ENCODE measurements at places on chromosomes 3 and 15.

- H3K4me3 ChIP-seq, result no peak overlapping the region
- DNase-seq, result no peak
- H3K27me3 ChIP-seq, result no peaks in the 10 kb centered on the region
- H3K4me1 ChIP-seq, result peaks cover 42% of the 10 kb centered on the region
- H3K36me3 ChIP-seq, result no peaks in the 10 kb centered on the region
Measured at GRCh38 chr15:71329497-71330260, 214.4 kb downstream of the THSD4 start.

GRCh38 chr15:68646696-68647095, 67.9 kb downstream of the CORO2B start:
- H3K4me1 ChIP-seq, result peaks cover 5% of the 10 kb centered on the region
- H3K27ac ChIP-seq, result no peak overlapping the region
- no peaks in the 10 kb centered on the region for H3K36me3 ChIP-seq
- peak; percentile 20 for DNase-seq

DNA sequence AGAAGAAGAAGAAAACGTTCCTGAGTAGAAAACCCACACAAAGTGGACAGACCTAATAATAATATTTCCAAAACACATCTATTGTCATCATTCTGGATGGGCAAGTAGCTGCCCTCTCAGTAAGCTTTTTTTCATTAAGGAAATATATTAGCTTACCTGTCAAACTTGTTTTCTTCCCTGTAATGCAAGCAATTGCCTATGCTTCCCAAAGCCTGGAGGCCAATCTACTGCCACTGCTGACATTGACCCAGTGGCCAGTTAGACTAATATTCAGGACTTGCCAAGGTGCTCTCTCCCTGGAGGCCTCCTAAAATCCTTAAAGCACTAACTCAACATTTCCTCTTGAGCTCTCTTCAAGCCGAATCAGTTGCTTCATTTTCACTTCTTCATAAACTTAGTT, 86.7 kb downstream of the TAMM41 start:
- DNase-seq, result no peak
- peaks cover 13% of the 10 kb centered on the region for H3K4me1 ChIP-seq
- H3K4me3 ChIP-seq, result no peak overlapping the region
- no peaks in the 10 kb centered on the region for H3K36me3 ChIP-seq
- no peaks in the 10 kb centered on the region for H3K27me3 ChIP-seq

- no peak overlapping the region for H3K4me3 ChIP-seq
- H3K27ac ChIP-seq, result no peak overlapping the region
- DNase-seq, result no peak
- H3K27me3 ChIP-seq, result no peaks in the 10 kb centered on the region
- H3K4me1 ChIP-seq, result peaks cover 13% of the 10 kb centered on the region
Measured at GRCh38 chr15:40059821-40060220, 20.8 kb upstream of the SRP14 start.

DNA sequence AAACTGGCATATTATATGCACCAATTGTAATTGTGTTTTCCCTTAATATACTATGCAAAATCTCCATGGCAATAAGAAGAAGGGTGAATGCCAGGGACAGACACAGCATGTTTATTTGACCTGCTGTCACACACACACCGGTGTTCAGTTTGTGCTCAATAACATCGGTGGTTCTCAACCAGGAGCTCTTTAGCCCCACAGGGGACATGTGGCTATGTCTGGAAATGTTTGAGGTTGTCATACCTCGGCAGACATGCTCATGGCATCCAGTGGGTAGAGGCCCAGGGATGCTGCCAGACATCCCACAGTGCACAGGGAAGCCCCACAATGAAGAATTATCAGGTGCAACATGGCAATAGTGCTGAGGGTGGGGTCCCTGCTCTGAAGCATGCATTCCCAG, 38.2 kb downstream of the GLB1 start:
- no peak for DNase-seq
- H3K4me3 ChIP-seq, result no peak overlapping the region
- H3K27ac ChIP-seq, result no peak overlapping the region
- H3K36me3 ChIP-seq, result peaks cover 44% of the 10 kb centered on the region
- H3K4me1 ChIP-seq, result peaks cover 6% of the 10 kb centered on the region

DNA sequence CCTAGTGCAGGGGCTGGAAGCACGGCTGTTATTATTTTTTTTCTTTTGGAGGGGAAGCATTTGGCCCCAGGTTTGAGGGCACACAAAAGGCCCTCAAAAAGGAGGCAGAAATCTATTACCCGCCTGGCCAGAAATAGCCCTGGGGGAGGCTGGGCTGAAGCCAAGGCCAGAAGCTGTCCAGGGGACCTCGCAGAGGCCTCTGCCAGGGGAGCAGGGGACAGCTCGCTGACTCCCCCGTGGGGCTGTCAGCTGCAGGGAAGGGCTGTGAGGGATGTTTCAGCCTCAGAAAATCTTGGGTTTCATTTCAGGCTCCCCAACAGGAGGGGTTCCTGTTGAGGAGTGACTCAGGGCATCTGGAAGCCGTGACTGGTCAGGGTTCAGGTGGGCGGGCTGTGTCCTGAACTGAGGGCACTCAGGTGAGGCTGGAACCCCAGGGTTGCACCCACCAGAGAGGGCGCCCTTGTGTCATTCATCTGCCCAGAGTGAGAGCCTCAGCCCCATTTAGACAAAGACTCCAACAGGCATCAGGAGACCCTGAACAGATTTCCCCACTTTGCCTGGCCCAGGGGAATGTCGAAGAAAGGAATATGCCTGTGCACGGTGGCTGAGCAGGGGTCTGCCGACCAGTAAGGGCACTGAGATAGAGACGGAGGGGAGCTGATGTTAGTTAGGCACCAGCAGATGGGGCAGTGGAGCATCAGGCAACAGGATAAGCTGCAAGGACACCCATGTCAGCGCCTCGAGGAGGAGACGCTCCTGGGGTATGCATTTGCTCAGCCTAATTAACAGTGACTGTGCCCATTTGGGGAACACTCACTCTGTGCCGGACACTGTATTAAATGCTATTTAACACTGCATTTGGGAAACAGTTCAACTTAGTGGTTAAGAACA, 43.5 kb upstream of the SLC6A11 start:
- H3K4me1 ChIP-seq, result no peaks in the 10 kb centered on the region
- no peak for DNase-seq
- H3K36me3 ChIP-seq, result no peaks in the 10 kb centered on the region
- no peak overlapping the region for H3K27ac ChIP-seq
- H3K27me3 ChIP-seq, result peaks cover 69% of the 10 kb centered on the region

GRCh38 chr3:134161898-134162615, 88.6 kb downstream of the RYK start:
- DNase-seq, result no peak
- H3K36me3 ChIP-seq, result peaks cover 41% of the 10 kb centered on the region
- H3K27ac ChIP-seq, result no peak overlapping the region

DNA sequence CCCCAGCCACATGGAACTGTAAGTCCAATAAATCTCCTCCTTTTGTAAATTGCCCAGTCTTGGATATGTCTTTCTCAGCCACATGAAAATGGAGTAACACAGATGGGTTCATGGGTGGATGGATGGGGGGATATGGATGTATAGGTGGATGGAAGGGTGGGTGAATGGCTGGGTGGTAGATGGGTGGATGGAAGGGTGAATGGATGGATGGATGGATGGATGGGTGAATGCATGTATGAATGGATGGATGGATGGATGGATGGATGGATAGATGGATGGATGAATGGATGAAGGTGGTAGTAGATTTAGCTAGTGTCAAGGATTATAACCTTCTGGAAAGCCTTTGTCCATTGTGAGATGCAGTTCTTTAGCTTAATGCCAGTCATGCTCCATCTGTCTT, 146.1 kb upstream of the ATP2B2 start:
- no peak overlapping the region for H3K27ac ChIP-seq
- no peaks in the 10 kb centered on the region for H3K36me3 ChIP-seq
- DNase-seq, result no peak
- H3K4me1 ChIP-seq, result no peaks in the 10 kb centered on the region
- no peak overlapping the region for H3K4me3 ChIP-seq

DNA sequence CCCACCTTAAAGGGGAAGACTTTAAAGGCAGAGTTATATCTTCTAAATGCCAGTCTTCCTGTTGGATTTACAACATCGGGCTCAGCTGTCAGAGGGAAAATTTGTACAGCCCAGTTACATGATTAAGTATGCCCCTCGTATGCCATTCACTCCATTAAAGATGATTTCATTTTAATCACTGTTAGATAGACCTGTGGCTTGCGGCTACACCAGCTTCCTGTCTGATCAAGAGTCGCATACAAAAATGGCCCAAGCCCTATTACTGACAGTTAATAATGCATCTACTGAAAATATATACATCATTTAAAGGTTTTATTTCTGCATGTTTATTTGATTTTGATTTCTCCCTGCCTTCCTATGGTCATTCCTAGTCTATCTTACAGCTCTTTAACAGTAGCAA, 7.1 kb downstream of the EIF4E3 start:
- no peak overlapping the region for H3K27ac ChIP-seq
- no peak for DNase-seq
- H3K27me3 ChIP-seq, result peaks cover 23% of the 10 kb centered on the region
- peaks cover 3% of the 10 kb centered on the region for H3K36me3 ChIP-seq

DNA sequence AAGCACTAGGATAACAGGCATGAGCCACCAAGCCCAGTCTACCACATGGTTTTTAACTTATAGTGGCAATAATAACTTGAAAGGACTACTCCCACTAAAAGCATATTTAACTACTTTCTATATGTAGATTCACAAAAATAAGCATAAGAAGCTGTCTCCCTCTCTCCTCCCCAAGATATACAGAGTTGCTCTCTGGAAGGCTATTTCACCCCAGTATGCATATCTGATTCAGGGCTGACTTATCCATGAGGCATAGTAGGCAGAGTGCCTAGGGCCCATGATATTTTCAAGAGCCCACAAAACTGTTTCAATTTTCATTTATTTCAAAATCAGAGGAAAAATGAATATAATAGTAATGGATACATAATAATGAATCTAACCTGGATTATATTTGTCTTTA, 20.5 kb downstream of the ATP8B4 start:
- no peak overlapping the region for H3K4me3 ChIP-seq
- DNase-seq, result no peak
- H3K4me1 ChIP-seq, result no peaks in the 10 kb centered on the region
- H3K36me3 ChIP-seq, result peaks cover 1% of the 10 kb centered on the region
- peaks cover 15% of the 10 kb centered on the region for H3K27me3 ChIP-seq

- DNase-seq, result no peak
- no peaks in the 10 kb centered on the region for H3K36me3 ChIP-seq
- H3K27ac ChIP-seq, result no peak overlapping the region
- H3K4me3 ChIP-seq, result no peak overlapping the region
- peaks cover 3% of the 10 kb centered on the region for H3K27me3 ChIP-seq
Measured at GRCh38 chr3:128439226-128439625, 27.5 kb downstream of the DNAJB8 start.

GRCh38 chr15:96338766-96339618, 8.5 kb downstream of the NR2F2 start:
- peaks cover 37% of the 10 kb centered on the region for H3K36me3 ChIP-seq
- peak overlapping the region; percentile 98 for H3K27ac ChIP-seq
- peaks cover 92% of the 10 kb centered on the region for H3K4me1 ChIP-seq
- H3K27me3 ChIP-seq, result no peaks in the 10 kb centered on the region
- no peak for DNase-seq
- H3K4me3 ChIP-seq, result peak overlapping the region; percentile 89

DNA sequence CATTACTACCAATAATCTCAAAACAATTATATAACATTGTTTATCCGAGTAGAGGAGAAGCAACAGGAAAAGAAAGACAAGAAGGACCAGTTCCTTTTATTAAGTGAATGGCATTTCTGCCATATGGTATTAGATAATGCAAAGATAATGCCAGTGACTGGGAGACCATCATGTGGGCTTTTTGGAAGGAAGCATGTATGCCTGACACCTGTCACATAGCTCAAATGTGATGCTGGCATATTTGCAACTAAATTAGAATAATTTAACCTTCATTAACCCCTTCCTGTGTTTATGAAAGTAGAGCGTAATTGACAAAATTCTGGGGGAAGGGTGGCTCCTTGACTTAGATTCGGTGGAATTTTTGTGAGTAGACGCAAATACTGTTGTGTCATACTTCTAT, 733.0 kb downstream of the TUSC7 start:
- H3K4me1 ChIP-seq, result peaks cover 14% of the 10 kb centered on the region
- no peaks in the 10 kb centered on the region for H3K36me3 ChIP-seq
- H3K27me3 ChIP-seq, result peaks cover 15% of the 10 kb centered on the region
- H3K4me3 ChIP-seq, result no peak overlapping the region

- H3K27me3 ChIP-seq, result peaks cover 36% of the 10 kb centered on the region
- H3K36me3 ChIP-seq, result no peaks in the 10 kb centered on the region
- DNase-seq, result no peak
- H3K4me1 ChIP-seq, result no peaks in the 10 kb centered on the region
- no peak overlapping the region for H3K27ac ChIP-seq
Measured at GRCh38 chr3:11116336-11117059, 37.8 kb upstream of the HRH1 start.

- peaks cover 21% of the 10 kb centered on the region for H3K36me3 ChIP-seq
- no peaks in the 10 kb centered on the region for H3K27me3 ChIP-seq
- no peak overlapping the region for H3K4me3 ChIP-seq
Measured at GRCh38 chr3:172082269-172082668, 42.9 kb downstream of the FNDC3B start.

DNA sequence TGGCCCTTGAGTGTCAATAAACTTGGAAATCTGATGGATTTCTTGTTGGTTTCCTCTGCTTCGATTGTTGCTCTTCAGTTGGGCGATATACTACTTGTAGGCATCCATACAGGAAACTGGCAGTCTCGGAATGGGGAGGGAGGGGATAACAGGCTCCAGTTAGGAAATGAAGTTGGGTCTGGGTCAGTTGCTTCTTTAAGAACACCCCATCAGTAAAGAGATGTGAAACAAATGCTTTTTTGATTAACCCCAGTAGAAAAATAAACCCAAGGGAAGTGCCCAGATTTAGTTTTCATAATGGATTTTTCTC, 681 bp downstream of the CHMP2B start:
- H3K27me3 ChIP-seq, result peaks cover 6% of the 10 kb centered on the region
- peaks cover 5% of the 10 kb centered on the region for H3K36me3 ChIP-seq
- H3K4me1 ChIP-seq, result peaks cover 42% of the 10 kb centered on the region

- H3K4me1 ChIP-seq, result peaks cover 33% of the 10 kb centered on the region
- no peaks in the 10 kb centered on the region for H3K27me3 ChIP-seq
- no peak overlapping the region for H3K4me3 ChIP-seq
- H3K27ac ChIP-seq, result peak overlapping the region; percentile 74
Measured at GRCh38 chr3:177816667-177817208, 619.5 kb upstream of the TBL1XR1 start.
